ENCODE measurements at places on chromosomes 2 and 18. TPM values are rescaled to one million over a fixed set of nuclear protein-coding genes. Genes with fewer than 3 reads are reported as not detected.

The CCDC121 gene
- total RNA-seq, result 0.84 TPM

The CRIM1 gene
- 2.7 TPM for total RNA-seq

The SERPINB4 gene
- not detected for total RNA-seq

The CD226 gene
- 64.1 TPM for total RNA-seq

Measured in mononuclear cell (primary cell).